ENCODE measurements at places on chromosomes 13 and 19.
A peak's percentile ranks its signal among the peaks of the same experiment; 100 is the strongest.

DNA sequence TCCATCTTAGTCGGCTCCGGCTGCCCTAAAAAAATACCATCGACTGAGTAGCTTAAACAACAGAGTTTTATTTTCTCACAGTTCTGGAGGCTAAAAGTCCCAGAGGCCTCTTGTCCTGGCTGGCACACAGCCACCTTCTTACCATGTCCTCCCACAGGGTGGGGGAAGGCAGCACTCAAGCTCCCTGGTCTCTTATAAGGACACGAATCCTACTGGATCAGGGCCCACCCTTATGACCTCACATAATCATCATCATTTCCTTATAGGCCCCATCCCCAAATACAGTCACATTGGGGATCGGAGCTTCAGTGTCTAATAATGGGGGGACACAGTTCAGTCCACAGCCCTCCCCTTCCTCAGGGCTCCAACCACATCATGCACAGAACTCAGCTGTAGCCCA lies 2.6 kb upstream of the TUBA3C start:
- no peak for DNase-seq

GRCh38 chr19:6723108-6723618 lies 2.7 kb upstream of the C3 start:
- peak; percentile 65 for DNase-seq

DNA sequence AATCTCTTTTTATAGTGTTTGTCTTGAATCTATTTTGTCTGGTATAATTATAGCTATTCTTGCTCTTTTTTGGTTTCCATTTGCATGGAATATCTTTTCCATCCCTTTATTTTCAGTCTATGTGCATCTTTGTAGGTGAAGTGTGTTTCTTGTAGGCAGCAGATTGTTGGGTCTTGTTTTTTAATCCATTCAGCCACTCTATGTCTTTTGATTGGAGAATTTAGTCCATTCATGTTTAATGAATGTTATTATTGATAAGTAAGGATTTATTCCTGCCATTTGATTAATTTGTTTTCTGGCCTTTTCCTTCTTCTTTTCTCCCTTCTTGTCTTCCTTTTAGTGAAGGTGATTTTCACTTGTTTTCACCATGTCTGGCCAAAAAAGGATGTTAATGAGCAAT lies 11.7 kb upstream of the ZDHHC20 start:
- no peak for DNase-seq

- no peak for DNase-seq
Measured at GRCh38 chr13:52787235-52787634, 47.6 kb upstream of the CNMD start.

- no peak for DNase-seq
Measured at GRCh38 chr13:40252241-40252640, 414.2 kb downstream of the FOXO1 start.

DNA sequence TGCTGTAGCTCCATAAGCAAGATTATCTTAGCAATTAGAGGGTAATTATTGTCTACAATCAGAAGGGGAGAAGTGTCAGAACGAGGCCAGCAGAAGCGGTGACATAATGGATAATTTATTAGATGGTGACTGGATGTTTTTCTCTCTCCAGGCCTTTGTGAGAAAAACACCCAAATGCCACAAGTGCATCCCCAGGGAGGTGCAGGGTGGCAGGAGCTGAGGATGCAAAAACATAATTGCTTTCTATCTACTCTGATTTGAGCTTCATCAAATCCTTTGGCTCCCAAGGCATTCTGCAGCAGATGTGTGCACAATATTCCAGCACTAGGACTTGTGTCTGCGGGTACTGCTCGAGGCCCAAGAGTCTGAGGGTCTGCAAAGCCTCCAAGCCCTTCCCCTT lies 220.1 kb upstream of the SERP2 start:
- no peak for DNase-seq

DNA sequence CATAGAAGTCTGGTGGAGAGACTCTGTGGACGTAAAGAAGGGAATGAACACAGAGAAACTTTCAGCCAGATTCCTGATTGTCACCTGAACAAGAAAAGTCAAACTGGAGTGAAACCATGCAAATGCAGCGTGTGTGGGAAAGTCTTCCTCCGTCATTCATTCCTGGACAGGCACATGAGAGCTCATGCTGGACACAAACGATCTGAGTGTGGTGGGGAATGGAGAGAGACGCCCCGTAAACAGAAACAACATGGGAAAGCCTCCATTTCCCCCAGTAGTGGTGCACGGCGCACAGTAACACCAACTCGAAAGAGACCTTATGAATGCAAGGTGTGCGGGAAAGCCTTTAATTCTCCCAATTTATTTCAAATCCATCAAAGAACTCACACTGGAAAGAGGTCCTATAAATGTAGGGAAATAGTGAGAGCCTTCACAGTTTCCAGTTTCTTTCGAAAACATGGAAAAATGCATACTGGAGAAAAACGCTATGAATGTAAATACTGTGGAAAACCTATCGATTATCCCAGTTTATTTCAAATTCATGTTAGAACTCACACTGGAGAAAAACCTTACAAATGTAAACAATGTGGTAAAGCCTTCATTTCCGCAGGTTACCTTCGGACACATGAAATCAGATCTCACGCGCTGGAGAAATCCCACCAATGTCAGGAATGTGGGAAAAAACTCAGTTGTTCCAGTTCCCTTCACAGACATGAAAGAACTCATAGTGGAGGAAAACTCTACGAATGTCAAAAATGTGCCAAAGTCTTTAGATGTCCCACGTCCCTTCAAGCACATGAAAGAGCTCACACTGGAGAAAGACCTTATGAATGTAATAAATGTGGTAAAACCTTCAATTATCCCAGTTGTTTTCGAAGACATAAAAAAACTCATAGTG lies 10.8 kb downstream of the ZNF101 start:
- DNase-seq, result no peak
